ENCODE measurements at places on chromosomes 7 and 10.

- DNase-seq, result no peak
Observed at GRCh38 chr10:34240039-34240438, 575.1 kb downstream of the PARD3 start.

GRCh38 chr10:108597657-108598319 is 1325.5 kb downstream of the XPNPEP1 start:
- no peak for DNase-seq

DNA sequence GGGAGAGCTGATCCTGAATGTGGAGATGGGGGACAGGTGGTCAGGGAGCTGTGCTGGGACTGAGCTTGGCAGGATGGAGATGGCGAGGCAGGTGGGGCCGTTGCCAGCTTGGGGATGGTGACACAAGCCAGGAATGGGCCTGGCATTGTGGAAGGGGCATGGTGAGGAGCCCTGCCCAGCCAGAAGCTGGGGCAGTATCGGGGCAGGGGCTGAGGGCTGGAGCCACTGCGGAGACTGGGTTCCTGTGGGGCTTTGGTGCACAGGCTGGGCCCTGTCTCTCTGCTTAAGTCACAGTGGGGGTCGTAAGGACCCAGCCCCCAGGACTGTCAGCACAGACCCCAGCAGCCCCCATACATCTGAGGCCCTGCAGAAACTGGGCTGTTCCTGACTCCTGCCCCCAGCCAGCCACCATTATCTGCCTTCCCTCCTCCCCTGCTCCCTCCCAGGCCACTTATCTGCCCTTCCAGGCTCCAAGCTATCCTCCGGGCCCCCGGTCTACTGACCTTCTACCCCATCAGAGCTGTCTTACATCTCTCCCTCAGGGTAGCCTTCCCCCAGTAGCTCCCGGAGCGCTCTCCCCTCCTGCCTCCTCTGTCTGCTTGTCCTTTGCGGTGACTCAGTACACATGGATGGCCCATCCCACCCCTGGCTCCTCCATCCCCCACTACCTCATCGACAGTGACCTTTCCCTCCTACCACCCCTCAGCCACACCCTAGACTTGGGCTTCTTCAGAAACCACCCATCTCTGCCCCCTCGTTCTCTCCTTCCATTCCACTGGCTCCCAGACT is 44.2 kb downstream of the PPIF start:
- no peak for DNase-seq

GRCh38 chr10:63553473-63553872 is 32.3 kb downstream of the REEP3 start:
- no peak for DNase-seq

DNA sequence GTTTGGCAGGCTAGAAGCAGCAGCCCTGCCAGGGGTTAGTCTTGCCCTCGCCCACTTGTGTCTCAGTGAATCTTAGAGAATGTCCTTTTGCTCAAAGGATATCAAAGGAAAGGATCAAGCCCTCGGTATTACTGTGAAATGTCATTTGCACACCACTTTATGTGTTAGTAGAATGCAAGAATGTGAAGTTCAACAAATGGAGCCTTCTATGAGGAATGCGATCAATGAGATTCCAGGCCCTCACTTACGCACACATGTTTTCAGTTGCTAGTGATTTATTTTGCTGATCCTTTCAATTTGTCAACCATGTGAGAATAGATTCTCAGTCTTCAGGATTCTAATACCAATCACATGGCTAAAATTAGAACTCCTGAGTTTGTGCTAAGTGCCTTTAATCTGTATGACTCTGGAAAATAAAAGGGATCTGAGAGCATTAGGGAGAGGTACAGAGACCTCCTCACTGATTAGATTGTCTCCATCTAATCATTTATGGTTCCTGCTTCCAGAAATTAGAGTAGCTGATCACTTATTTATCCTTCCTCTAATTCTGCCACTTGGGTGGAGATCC is 123.0 kb upstream of the SP4 start:
- DNase-seq, result no peak

Data from activated T-helper 1 cell treated with anti-CD3 and anti-CD28 coated beads, Interleukin-2, amount 50 U/mL, for 16 hours (primary cell).